ENCODE measurements at places on chromosomes 2 and 18.

GRCh38 chr2:227783404-227784138, 30.1 kb upstream of the CCL20 start:
- peak; percentile 5 for DNase-seq

- DNase-seq, result no peak
Observed at GRCh38 chr2:180660881-180661685, 319.3 kb upstream of the UBE2E3 start.

DNA sequence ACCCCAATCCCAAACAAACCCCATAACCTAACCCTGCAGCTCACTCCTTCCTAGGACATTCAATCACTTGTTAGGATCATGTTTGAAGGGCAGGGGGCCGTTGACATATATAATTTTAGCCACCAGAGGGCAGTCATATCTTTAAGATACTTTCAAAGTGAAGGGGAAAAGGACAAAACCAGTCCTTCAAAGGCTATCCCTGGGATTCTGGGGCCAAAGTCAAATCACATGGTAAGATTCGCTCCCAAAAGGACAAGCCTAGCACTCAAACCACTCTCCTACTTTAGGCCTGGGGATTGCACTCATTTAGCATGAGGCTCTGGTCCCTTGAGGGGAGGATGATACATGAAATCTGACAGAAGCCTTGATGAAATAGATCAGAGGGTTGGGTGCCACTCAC, 44.6 kb downstream of the HAUS1 start:
- peak; percentile 37 for DNase-seq

- no peak for DNase-seq
Observed at GRCh38 chr2:201621293-201621999, 21.9 kb downstream of the TMEM237 start.

- DNase-seq, result no peak
Observed at GRCh38 chr2:43228756-43229659, 2.6 kb upstream of the ZFP36L2 start.

- no peak for DNase-seq
Observed at GRCh38 chr2:161076936-161077335, 83.3 kb upstream of the TANK start.

GRCh38 chr2:88668862-88669261, 22.6 kb upstream of the RPIA start:
- DNase-seq, result no peak

- DNase-seq, result no peak
Observed at GRCh38 chr2:144026753-144027152, 493.2 kb downstream of the ZEB2 start.

GRCh38 chr18:66111018-66111417, 360.2 kb downstream of the CDH7 start:
- DNase-seq, result no peak

GRCh38 chr2:99181624-99182000, 628 bp downstream of the MRPL30 start:
- no peak for DNase-seq

GRCh38 chr18:76970770-76971559, 148.6 kb downstream of the ZNF236 start:
- DNase-seq, result no peak

- no peak for DNase-seq
Observed at GRCh38 chr2:124589971-124590370, 564.9 kb downstream of the CNTNAP5 start.

DNA sequence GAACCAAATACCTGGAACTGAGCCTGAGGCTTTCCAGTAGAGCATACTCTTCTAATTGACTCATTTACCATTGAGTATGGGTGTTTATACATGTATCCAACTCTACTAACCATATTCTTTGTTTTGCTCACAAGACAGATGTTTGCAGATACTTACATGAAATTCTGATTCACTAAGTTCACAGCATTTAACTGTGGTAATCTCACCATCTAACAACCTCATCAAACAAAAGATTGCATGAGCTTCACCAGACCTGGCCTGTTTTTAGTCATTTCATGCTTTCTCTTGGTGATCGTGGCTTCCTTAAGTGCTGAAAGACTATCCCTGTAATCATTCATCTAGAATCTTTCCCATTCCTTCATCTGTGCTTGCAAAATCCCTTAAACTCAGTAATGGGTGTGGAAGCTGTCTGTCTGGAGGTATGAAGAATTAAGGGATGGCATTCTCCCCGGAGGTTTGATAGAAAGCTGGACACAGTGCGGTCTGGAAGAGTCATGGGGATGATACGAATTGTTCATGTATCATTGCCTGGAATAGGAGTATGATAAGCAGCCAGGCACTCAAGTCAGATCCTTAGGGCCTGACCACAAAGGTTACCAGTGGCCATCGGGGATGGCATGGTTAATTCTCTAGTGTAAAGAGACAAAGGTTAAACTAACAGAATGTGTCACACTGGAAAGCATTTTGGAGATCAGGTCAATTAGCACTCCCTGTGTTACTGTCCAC, 42.0 kb upstream of the IL1R1 start:
- DNase-seq, result no peak

- DNase-seq, result no peak
Observed at GRCh38 chr2:206984206-206984605, 44.9 kb downstream of the CPO start.

DNA sequence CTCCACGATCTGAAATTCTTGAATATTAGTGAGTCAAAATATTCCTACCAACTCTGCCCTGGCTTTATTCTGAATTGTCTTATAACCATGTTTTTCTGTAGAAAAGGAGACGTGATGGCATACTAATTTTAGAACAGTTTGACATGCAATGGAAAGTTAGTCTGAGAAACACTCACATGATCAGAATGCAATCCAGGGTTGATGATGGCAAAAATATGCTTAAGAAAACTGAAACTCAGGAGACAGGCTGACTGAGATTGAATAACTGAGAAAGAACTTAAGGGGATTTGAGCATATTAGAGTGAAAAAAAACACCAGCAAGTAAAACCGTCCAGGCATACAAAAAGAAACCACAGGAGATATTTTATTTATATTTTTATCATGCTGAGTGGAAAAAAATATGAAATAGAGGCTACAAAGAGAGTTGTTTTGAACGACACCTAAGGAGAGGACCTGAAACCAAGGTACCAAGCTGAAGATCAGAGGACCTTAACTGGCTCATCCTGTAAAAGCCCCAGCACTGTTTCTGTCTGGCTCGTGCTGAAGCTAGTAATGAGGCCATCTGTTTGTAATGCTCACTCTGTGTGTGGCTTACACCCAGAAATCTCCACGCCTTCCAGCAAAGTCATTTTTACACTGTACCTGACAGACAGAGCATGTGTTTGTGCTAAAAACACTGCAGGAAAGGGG, 437.2 kb upstream of the PKDCC start:
- DNase-seq, result no peak

- no peak for DNase-seq
Observed at GRCh38 chr2:232332940-232333259, 45.7 kb upstream of the ALPP start.

DNA sequence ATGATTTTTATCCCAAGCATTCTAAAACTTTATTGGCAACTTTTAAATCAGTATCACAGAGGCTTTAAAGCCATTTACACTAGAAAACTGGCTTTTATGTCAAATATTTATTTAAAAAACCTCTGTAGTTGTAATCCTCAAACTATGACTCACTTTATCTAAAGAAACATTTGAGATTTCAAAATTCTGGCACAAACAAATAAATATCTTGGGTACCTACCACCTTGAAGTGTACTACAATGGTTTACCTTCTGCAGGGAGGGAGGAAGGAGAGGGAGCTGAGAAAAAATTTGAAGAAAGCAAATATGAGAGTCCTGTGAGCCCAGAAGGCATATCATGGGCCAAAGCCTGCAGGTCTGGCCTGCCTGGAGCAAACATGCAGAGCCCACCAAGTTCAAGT, 155.6 kb downstream of the NCKAP5 start:
- no peak for DNase-seq

- no peak for DNase-seq
Observed at GRCh38 chr18:22045221-22045918, 124.0 kb upstream of the GATA6 start.

- DNase-seq, result peak; percentile 13
Observed at GRCh38 chr2:236180831-236181453, 12.8 kb upstream of the GBX2 start.

DNA sequence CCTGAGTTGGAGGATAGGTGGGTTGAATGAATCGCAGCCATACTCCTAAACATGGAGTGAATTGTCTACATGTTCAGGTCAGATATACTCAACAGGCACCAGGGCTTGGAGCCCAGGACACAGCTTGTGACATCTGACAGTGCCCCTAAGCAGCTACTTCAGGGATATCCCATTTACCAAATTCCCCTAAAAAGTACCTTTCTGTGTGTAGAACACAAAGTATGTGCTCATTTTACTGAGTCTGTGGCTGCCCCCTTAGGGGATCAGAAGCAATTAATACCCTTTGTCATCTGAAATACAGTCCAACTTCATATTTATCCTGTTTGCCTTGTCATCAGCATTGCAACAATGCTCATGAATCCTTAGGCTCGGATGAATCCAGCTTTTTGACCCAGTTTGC, 20.8 kb downstream of the TNFRSF11A start:
- no peak for DNase-seq

DNA sequence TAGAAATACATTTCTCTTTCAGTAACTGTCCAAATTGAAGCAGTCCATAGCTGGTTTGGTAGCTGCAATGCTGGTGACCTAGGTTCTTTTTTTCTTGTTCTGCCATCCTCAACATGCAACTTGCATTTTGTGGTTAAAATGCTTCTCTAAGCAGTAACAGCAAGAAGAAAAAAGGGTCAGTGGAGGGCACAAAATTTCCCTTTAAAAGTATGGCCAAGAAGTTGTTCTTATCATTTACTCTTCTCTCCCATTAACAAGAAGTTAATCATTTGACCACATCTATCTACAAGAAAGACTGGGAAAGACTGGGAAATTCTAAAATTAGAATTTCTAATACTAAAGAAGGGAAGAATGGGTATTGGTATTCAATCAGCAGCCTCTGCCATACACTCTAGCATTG, 569.9 kb downstream of the CPS1 start:
- DNase-seq, result no peak

GRCh38 chr2:96547731-96548171, 11.2 kb downstream of the ARID5A start:
- no peak for DNase-seq

- no peak for DNase-seq
Observed at GRCh38 chr2:50786345-50786744, 245.6 kb downstream of the NRXN1 start.

Measured in activated naive CD4-positive, alpha-beta T cell treated with Interleukin-2 at 50 U/mL for 16 hours (primary cell).